Chondrocyte (in vitro differentiated cells): ENCODE measurements at places on chromosomes 11 and 22. TPM values are rescaled to one million over a fixed set of nuclear protein-coding genes. Genes with fewer than 3 reads are reported as not detected.

AASDHPPT gene
- total RNA-seq, result 38.1 to 41.0 TPM (median 39.0 TPM) in 3 replicates

C11orf87 gene
- total RNA-seq, result 0.05 to 0.36 TPM (median 0.15 TPM) in 3 replicates

GRCh38 chr22:19983741-19984140 lies 32.9 kb downstream of the ARVCF start:
- no peaks in the 10 kb centered on the region for H3K27me3 ChIP-seq
- peaks cover 6% of the 10 kb centered on the region for H3K36me3 ChIP-seq
- peaks cover 29% of the 10 kb centered on the region for H3K4me1 ChIP-seq
- H3K4me3 ChIP-seq, result no peak overlapping the region

- H3K27me3 ChIP-seq, result peaks cover 34% of the 10 kb centered on the region
- H3K4me3 ChIP-seq, result no peak overlapping the region
- no peaks in the 10 kb centered on the region for H3K4me1 ChIP-seq
- no peaks in the 10 kb centered on the region for H3K36me3 ChIP-seq
- no peak for DNase-seq
These were observed 45.2 kb downstream of the PLAAT5 start for GRCh38 chr11:63445720-63446119.

GRCh38 chr11:36196411-36196998 lies 92.7 kb downstream of the COMMD9 start:
- no peaks in the 10 kb centered on the region for H3K27me3 ChIP-seq
- peaks cover 46% of the 10 kb centered on the region for H3K4me1 ChIP-seq
- H3K27ac ChIP-seq, result peak overlapping the region; percentile 34
- no peak for DNase-seq
- peaks cover 8% of the 10 kb centered on the region for H3K36me3 ChIP-seq
- no peak overlapping the region for H3K4me3 ChIP-seq

- peaks cover 11% of the 10 kb centered on the region for H3K36me3 ChIP-seq
- H3K27ac ChIP-seq, result no peak overlapping the region
- no peaks in the 10 kb centered on the region for H3K27me3 ChIP-seq
- no peak for DNase-seq
- H3K4me1 ChIP-seq, result peaks cover 49% of the 10 kb centered on the region
- no peak overlapping the region for H3K4me3 ChIP-seq
These were observed 120.1 kb downstream of the MRTFA start for GRCh38 chr22:40516416-40516815.

DNA sequence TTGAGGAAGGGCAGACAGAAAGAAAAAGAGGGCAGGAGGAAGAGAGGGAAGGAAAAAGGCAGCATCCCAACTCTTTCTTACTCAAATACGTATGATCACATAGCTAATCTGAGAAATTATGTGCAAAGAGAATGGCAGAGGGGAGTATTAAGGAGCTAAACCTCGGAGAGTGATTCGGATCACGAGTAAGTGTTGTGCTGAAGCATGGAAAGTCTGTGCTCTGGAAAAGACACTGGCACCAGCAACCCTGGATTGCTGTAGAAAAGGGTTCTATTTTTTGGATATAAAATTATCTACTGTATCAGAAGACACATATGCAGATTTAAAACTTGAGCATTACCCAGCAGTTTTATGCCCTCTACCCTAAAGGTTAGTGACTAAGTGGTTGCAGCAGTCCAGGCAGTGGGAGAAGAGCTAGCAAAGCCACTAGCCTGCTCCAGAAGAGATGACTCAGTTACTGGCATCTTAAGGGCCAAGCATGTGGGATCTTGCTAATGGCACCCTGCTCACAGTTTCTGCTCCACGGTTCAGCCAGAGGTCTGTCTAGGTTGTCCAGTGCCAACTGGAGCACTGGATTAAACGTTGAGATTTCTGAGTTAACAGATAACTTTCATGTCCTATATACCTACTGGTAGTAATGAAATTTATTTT lies 151.7 kb downstream of the SWAP70 start:
- peaks cover 20% of the 10 kb centered on the region for H3K4me1 ChIP-seq
- no peak overlapping the region for H3K4me3 ChIP-seq
- DNase-seq, result no peak
- peak overlapping the region; percentile 64 for H3K27ac ChIP-seq
- H3K36me3 ChIP-seq, result peaks cover 14% of the 10 kb centered on the region

- DNase-seq, result no peak
- peak overlapping the region; percentile 100 for H3K27ac ChIP-seq
- no peaks in the 10 kb centered on the region for H3K27me3 ChIP-seq
- H3K4me3 ChIP-seq, result peak overlapping the region; percentile 56
- no peaks in the 10 kb centered on the region for H3K36me3 ChIP-seq
These were observed 187.2 kb downstream of the MAML2 start for GRCh38 chr11:96155627-96156378.

DNA sequence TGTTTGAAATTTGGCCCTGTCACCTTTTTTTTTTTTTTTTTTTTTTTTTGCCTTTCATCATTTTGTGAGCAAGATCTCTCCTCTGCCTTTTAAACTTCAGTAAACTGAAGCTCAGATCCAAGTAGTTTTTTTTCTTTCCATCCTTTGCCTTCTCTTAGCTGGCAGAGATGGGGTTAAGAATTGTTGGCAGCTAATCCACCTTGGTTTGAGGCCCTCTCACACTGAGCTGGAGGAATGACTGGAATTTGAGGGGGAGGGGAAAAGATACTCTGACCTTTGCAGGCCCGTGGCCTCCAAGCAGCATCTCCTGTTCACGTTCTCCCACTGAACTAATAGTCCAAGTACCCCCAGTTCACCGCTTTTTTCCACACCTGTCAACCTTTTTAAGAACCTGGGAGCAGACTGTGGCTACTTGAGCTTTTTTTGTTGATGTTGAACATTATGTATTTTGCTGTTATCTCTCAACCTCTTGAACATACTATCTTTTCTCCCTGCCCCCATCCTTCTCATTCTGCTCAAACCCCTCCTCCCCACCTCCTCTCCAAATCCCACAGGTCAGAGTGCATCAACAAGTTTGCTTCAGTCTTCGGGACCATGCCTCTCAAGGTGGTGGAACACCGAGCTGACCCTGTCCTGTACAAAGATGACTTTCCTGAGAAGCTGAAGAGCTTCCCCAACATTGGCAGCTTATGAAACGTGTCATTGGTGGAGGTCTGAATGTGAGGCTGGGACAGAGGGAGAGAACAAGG lies 66.2 kb downstream of the ALX4 start:
- no peaks in the 10 kb centered on the region for H3K27me3 ChIP-seq
- H3K27ac ChIP-seq, result peak overlapping the region; percentile 10
- H3K4me1 ChIP-seq, result peaks cover 61% of the 10 kb centered on the region

GRCh38 chr11:78094250-78094649 lies 14.6 kb upstream of the NDUFC2 start:
- DNase-seq, result no peak
- no peak overlapping the region for H3K27ac ChIP-seq

DNA sequence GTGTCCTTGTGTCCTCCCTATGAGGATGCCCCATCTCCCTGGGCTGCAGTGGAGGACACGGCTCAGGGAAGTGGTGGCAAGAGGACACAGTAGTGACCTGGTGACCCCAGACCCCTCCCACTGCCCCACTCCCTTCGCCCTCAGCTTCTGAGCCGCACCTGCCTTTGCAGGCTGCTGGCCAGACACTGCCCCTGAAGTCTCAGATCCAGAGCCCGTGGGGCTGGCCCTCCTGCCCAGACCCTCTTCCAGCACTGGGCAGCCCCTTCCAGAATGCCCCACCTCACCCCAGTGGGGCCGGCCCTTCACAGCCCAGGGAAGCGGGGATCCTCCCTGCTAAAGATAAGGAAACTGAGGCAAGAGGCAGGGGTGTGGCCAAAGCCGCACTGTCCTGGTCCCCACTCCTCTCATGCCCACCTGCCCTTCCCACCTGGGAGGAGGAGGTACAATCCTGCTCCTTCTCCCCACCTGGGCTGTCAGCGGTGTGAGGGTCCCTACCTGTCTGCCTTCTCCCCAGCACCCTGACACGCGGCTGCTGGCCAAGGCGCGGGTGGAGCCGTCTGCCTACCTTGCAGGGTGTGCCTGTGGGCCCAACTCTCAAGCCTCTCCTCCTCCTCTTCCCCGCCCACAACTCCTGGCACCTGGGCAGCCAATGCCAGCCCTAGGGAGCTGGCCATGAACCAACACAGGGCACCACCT lies 17.3 kb downstream of the TRPM5 start:
- DNase-seq, result no peak
- peaks cover 6% of the 10 kb centered on the region for H3K27me3 ChIP-seq
- H3K36me3 ChIP-seq, result no peaks in the 10 kb centered on the region
- H3K27ac ChIP-seq, result no peak overlapping the region

DNA sequence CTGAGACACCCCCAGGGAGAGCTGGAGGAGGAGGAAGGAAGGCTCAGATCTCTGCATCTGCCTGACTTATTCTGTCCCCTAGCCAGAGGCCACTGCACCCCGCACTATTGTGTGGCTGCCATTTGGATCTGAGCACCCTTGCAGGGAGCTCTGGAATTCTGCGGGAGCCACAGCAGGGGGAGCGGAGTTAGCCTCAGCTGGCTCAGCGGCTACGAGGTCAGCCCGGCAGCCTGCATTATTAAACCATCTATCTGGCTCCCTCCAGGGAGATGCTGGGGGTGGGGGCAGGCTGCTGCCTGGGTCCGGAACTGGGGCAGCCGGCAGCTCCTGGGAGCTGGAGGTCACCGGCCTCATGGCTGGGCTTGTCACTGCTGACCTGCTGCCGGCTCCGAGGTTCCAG lies 6.5 kb upstream of the ELFN2 start:
- no peaks in the 10 kb centered on the region for H3K27me3 ChIP-seq
- H3K4me1 ChIP-seq, result peaks cover 34% of the 10 kb centered on the region
- H3K36me3 ChIP-seq, result peaks cover 4% of the 10 kb centered on the region

GRCh38 chr11:22734628-22735345 lies 68.4 kb downstream of the GAS2 start:
- H3K36me3 ChIP-seq, result no peaks in the 10 kb centered on the region
- H3K27me3 ChIP-seq, result no peaks in the 10 kb centered on the region
- no peak for DNase-seq
